ENCODE measurements at places on chromosomes 2 and 18.

- DNase-seq: no peak
These were observed 15.4 kb upstream of the IGFBP5 start for GRCh38 chr2:216710551-216711301.

DNA sequence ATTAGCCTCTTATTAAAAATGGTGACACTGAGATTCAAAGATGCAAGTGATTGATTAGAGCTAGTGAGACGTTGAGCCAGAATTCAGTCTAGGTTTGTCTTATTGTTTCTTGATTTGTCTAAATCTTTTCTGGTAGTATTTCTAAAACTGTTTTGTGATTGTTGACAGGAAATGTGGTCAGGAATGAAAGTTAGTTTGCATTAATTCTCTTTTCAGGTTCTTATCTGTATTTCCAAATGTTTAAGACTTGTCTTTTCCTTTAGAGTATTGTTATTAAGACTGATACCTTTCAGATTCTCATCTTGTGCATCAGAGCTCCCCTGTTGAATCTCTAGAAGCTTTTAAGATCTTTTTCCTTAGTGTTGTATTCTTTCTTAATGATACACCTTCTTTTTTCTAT lies 89.3 kb downstream of the MBD5 start:
- no peak for DNase-seq

DNA sequence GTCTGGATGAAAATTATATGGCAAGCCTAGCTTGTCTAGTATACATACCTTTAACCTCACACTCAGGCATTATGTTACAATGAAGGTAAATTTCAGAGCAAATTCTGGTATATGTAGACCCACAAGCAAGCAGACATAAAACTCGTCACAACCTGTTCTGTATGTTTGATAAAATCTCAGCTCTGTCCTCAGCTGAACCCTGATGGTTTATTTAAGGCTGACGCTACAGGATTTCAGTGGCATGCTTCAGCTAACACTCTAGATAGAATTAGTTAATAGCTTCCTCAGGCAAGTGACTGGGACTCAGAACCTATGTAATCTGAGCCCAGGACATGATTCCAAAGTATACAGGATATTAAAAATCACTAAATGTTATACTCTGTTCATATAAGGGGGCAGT lies 68.2 kb upstream of the MC2R start:
- DNase-seq: no peak

- no peak for DNase-seq
These were observed 31.7 kb upstream of the RAB1A start for GRCh38 chr2:65161551-65162100.

DNA sequence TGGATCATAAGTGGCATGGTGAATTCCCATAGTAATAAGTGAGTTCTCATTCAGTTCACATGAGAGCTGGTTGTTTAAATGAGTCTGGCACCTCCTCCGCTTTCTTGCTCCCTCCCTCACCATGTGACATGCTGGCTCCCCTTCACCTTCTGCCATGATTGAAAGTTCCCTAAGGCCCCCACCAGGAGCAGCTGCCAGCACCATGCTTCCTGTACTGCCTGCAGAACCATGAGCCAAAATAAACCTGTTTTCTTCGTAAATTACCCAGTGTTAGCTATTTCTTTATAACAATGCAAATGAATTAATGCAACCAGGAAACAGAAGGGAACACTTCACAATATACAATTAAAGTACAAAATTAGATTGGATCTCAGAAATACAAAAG lies 257.0 kb downstream of the MREG start:
- no peak for DNase-seq

GRCh38 chr2:108220191-108220590 lies 19.6 kb upstream of the SULT1C3 start:
- no peak for DNase-seq

GRCh38 chr2:8306530-8307351 lies 375.1 kb upstream of the ID2 start:
- no peak for DNase-seq

GRCh38 chr2:155215037-155215707 lies 516.7 kb downstream of the KCNJ3 start:
- DNase-seq: no peak

GRCh38 chr2:121334581-121335293 lies 49.7 kb upstream of the TFCP2L1 start:
- DNase-seq: no peak

GRCh38 chr2:241386519-241386918 lies 30.4 kb downstream of the FARP2 start:
- no peak for DNase-seq

- DNase-seq: no peak
These were observed 32.4 kb upstream of the TMEM131 start for GRCh38 chr2:98028101-98028561.

DNA sequence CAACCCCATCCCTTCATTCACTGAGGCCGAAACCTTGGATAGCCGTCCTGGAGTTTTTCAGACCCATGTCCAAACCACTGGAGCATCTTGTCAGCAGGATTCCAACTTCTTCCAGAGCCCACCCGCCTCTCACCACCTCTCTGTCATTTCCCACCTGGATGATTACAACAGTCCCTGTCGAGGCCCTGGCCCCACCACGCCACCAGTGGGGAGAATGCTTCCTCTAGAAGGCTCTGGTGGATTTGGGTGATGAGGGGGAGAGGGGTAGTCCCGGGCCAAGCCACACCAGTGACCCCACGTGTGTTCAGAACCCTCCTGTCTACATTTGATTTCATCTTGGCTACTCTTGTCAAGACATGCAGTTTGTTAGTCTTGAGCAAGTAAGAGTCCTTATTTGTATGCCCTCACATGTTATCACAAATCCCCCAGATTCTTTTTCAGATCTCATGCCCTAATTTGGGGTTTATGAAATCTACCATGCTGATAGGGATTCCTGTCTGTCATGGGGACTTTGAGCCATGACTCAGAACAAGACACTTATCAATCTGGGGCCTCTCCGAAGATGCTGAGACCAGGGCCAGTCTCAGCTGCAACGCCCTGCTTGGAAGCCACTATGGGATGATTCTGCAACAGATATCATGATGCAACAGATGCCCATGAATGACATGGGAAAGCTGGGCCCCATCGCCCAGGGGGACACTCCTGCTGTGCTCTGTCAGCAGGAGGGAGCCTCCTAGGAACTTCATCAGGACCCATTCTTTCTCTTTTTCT lies 186.1 kb downstream of the ZFP36L2 start:
- DNase-seq: no peak

DNA sequence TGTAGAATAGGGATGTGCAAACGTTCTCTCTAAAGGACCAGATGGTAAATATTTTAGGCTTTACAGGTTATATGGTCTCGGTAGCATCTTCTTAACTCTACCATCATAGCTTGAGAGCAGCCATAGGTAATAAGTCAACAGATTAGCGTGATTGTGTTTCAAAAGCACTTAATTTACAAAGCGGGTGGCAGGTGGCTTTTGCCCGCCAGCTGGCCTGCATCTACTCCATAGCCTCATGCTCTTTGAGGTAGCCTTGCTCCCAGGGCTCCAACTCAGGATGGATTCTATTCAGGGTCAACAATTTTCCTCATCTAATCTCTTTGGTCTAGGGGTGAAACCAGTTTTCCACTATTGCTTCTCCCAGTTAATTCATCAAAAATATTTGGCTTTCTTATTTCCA lies 5.0 kb upstream of the ATP9B start:
- DNase-seq: no peak

- no peak for DNase-seq
These were observed 81.8 kb downstream of the RHOB start for GRCh38 chr2:20528713-20529112.

DNA sequence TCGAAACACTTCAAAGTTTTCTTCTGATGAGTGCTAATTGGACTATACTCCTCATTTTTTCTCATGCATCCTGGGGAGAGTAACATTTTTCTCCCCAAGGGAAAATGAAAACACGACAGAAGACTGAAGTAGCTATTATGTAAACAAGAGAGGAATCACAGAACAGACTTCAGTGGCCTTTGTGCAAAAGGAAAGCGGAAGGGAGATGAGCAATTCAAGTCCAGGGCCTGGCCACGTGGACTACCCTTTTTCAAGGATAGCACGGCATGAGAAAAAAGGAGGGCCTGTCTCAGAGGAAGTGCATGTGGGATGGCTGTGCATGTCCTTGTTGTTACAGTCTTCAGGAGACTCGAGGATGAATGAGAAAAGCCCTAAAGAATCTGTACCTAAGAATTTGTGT lies 43.8 kb upstream of the KCNE4 start:
- DNase-seq: no peak

DNA sequence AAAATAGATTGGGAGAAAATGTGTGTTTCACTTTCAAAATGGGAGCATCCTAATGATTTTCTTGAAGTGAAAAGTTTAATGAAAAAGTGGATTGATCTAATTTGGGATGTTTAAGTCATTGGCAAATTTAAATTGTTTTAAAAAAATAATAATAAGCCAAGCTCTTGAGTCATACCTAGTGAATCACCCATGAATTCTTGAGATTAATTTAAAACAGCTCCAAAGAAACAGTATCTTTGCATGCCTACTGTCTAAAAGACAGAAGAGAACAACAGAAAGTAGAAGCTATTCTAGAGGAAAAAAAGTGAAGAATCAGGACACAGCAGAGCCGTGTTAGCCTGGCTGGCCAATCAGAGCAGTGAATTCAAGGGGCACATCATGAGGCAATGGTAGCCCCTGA lies 7.7 kb downstream of the ACVR1C start:
- no peak for DNase-seq

- DNase-seq: no peak
These were observed 28.2 kb downstream of the CYTIP start for GRCh38 chr2:157415591-157416101.

DNA sequence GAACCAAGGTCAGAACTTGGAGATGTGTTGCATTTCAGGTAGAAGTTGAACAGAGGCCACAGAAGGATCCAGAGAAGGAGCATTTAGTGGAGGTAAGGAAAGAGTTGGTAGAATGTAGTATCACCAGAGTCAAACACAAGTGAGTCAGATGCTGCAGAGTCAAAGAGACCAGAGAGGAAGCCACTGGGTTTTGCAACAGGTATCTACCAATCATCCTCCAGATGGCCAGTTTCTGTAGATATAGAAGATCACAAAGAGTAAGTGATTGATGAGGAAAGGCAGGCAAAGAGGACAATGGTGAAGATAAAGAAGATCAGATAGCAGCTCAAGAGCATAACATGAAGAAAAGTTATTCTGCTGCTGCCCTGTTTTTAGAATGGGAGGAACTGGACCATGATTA lies 75.9 kb downstream of the GTF3C3 start:
- DNase-seq: no peak

- DNase-seq: no peak
These were observed 55.8 kb downstream of the TSN start for GRCh38 chr2:121810959-121811853.

- no peak for DNase-seq
These were observed 54.7 kb downstream of the EMILIN2 start for GRCh38 chr18:2901423-2901985.

DNA sequence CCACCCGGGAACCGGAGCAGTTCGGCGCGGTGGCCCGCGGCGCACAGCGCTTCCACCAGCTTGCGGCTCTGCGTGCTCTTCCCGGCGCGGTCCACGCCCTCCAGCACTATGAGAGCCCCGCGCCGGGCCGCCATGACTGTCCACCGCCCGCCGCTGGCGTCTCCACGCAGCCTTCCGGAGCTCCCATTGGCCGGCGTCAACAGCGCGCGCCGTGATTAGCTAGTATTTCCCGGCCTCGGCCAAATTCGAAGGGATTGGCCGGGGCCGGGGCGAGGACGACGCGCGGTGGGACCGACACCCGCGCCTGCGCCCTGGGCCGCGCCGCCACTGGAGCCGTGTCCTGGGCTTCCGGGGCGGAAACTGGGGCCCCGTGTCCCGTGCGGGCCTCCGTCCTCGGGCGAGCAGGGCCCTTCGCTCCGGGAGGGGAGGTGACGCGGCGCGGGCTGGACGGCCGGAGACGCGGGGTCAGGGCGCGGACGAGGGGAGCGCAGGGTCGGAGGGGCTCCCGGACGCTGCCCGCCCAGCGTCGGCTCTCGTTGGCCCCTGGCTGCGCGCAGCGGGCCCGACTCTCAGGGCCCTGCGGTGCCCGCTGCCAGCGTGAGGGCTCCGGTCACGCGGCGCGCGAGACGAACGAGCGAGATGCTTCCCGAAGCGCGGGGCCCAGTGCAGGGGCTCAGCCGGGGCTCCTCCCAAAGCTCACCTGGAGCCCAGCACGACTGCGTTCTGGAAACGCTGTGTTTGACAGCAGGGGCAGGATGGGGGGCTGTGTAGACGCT lies at the start of gene DTYMK:
DTYMK (minus strand) TSS at position 166 of the 776 bp plus-strand sequence; CDS start at position 134, 32 bp downstream.
- peak; percentile 99 for DNase-seq

DNA sequence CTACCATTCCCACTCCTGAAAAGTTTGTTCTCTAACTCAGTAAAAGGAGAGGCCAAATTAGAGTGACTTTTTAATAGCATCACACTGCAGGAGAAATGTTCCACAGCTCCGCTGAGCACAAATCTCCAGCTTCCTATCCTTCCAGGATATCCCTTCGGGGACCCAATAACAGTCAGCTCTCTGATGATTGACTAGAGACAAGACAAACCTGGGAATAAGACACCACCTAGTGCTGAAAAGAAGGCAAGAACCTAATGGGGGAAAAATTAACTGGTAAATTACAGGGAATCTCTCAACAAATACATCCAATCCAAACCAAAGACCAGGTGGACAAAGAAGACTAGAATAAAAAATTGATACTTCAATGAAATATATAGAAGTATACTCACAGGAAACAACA lies 977.1 kb upstream of the SOX11 start:
- no peak for DNase-seq

DNA sequence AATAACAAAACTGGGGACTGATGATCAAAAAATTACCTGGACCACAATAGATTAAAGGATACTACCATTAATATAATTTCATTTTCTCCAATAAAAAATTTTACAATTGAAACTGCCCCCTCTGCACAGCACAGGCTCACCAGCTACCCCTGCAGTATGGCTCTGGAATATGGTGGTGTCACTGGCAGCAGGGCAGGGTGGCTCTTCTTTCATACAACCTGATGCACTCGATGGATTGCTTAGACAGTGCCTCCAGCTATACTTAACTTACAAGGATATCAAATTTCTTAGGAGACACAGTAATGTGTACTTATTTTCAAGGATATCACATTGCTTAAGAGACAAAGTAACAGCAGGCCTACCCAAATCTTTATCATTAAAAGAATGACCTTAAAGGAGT lies 124.0 kb downstream of the PRELID3A start:
- DNase-seq: no peak

DNA sequence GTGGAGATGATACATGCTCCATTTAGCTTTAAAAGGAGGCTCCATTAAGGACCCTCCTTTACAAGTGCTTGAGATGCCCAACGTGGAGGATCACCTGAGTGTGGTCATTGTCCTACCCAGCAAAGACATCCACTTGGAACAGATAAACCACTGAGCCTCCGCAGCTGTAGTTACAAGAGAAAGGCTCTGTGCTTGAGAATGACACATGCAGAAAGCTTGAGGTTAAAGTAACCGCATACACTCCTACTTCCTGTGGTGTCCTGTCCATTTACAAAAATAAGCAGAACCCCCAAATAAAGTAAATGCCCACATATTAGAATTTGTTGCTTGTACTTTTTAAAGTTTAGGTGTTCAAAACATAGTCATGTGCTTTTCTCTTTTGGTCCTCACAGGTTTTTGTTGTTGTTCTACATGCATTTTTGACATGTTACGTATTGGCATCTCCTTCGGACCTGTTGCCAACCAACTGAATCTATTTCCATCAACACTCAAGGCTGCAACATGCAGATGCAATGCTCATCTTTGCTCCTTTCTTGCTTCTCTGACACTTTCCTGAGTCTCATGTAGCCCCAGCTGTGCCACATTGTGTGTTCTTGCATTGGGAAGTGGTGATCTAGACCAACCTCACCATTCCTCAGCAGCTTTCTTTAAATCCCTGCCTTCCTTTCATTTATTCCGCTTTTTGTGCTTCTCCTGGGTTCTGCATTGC lies 56.0 kb downstream of the SERPINB7 start:
- DNase-seq: peak; percentile 15

GRCh38 chr2:118403658-118404451 lies 315.6 kb downstream of the INSIG2 start:
- DNase-seq: no peak

- DNase-seq: no peak
These were observed 12.5 kb downstream of the ZC3H8 start for GRCh38 chr2:112242384-112242783.
